ENCODE measurements at places on chromosomes 1 and 21.

DNA sequence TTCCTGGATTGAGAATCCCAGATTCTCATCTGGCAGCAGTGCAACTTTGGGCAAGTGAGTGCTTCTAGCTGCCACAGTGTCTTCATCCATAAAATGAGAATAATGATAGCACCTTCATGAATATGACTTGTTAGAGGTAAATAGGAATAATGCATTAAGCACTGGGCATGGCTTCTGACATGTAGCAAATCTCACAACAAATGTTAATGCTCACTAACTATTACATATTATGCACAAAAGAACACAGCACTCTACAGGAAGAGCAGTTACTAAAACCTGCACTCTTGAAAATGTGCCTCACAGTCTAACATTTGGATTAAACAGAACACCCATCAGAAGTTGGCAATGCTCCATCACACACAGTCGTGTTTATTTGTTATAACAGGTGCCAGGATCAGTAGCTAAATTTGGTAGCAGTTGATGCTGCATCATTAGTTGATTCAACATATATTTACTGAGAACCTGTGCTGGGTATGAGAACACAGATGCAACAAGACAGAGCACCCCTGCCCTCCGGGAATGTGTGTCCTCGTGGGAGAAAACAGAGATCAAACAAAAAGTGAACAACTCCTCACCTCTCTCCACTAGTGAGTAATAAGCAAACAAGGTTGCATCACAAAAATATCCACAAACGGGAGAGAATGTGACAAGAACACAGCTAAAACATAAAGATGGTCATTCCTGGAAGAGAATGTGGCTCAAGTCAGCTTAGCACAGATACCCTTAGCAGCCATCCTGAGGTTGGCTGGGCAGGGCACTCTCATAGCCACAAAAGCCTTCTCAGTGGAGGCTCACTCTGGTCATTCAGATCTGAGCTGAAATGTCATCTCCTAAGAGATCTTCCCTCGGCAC, 26.2 kb upstream of the LBR start:
- DNase-seq, result no peak

DNA sequence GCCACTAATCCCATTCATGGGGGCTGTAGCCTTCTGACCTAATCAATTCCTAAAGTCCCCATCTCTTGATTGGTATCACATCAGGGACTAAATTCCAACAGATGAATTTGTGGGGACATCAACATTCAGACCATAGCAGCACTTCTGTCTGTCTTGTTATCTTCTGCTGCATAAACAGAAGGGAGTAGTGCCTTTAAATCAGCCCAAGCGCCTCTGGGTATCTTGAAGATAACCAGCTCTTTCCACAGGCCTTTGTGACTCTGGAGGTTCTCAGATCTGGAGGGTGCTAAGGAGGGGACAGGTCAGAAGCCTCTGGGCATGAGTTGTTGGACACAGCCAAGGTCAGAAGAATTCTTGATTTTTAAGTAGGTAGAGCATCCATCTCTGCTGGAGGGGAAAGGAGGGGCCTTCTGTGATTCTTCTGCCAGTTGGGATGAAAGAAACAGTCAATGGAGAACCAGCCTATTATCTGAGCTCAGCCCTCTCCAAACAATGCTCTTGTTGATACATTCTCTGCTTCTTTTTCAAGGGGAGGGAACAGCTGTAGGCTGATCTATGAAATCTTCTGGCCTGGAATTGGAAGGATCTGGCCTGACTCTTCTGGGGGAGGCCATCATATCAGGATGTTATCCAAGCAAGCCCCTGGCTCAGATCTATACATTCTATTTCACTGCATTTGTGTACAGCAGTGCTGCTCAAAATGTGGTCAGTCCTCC, 31.3 kb upstream of the LRIG2 start:
- peak; percentile 86 for DNase-seq

DNA sequence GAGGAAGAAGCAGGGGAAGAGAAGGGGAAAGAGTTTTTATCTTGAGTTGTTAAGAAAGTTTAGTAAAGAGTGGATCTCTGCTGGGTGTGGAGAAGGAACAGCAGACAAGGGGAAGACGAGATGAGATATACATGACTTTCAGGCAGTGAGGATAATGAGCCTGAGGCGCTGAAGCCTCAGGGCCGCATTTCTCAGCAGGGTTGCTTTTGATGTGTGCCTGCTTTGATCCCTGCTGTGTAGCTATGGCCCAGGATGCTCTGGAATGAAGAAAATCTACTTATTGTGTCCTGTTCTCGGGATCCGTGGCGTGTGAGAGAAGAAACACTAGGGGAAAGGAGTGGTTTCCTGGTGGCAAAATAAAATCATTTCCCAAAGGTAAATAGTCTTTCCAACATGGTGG, 15.1 kb upstream of the RPE65 start:
- no peak for DNase-seq

DNA sequence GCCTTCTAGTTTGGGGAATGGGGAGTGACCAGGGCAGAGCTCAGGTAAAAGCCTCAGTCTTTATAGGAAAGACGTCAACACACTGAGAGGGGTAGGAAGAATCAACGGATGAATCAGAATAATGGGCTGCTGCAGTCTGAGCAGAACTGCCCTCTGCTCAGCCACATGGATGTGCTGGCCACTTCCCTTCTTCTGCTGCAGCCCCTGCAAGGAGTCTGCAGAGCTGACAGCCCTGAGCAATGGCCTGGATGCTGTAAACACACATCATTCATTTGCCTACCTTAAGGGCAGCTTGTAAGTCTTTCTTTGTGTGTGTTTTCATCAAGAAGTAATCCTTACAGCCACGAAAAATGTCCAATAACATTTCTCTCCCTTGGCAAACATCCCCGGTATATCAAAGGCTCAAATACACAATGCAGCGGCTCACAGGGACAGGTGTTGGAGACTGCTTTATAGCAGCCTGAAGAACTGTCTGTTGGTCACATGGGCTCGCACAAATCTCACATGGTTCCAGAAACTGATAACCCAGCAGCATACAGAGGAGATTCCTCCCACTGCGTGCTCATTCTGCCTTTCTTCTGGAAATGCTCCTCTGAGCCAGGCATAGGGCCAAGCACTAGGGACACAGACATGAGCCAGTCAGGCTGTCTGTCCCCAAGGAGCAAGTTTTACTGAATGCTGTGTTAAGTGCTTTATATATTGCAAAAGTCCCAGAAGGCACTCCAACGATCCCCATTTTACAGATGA, 110.1 kb downstream of the HMGB4 start:
- no peak for DNase-seq

DNA sequence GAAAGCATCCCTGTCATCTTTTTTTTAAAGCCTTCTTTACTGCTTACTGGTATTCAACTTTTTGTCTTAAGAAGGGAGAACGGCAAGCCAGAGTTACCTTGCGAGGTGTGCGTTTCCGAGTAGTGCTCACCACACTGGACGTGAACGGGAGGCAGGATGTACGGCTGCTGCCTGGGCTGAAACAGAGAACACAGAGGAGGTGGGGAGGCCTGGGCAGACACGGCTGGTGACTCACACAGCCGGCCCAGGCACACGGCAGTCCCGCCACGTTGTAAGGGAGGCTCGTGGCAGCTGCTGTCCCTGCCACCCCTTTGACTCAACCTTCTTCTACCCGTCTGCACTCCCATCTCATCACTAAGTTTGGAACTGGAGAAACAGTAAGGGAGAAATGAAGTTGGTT, 105.8 kb downstream of the SMYD2 start:
- DNase-seq, result no peak

GRCh38 chr1:177106614-177107365, 57.7 kb downstream of the ASTN1 start:
- no peak for DNase-seq

DNA sequence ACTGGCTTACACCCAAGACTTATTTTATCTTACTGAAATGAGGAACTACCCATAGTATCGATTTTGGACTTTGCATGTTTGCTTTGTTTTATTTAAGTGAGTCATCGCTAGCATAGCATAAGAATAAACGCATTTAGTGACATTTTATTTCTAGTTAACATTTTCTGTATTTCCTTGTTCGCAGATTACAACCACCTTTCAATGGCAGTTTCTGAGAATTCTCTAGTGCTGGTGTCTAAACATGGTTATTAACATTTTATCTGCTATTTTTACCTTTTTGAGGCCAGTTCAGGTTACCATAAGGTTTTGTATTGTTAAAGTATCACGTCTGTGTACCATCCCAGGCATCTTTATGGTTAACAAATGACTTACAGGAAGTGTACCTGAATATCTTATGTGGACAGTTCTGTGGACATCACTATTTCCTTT, 24.5 kb downstream of the EEIG2 start:
- DNase-seq, result no peak

- no peak for DNase-seq
These were observed 52.6 kb downstream of the AHDC1 start for GRCh38 chr1:27551170-27551952.

DNA sequence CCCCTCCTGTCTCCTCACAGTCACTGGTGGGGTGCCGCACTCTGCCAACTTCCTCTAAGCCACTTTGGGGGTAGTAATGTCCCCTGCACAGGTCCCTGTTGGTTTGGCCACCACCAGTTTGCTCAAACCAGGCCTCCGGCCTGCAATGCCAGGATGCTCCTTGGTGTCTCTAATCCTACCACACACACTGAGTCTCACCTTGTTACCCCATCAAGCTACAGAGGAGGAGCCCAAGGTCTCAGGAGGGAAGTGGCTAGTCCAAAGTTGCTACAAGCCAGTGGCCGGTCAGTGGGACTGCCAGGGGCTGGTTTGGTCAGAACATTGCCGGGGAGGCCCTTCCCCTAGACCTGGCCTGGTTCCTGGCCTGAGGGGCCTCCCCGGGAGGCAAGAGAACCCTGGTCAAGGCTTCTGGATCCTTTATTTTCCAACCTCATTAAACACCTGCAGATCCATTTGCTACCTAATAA, 21.5 kb upstream of the LRP8 start:
- DNase-seq, result no peak

DNA sequence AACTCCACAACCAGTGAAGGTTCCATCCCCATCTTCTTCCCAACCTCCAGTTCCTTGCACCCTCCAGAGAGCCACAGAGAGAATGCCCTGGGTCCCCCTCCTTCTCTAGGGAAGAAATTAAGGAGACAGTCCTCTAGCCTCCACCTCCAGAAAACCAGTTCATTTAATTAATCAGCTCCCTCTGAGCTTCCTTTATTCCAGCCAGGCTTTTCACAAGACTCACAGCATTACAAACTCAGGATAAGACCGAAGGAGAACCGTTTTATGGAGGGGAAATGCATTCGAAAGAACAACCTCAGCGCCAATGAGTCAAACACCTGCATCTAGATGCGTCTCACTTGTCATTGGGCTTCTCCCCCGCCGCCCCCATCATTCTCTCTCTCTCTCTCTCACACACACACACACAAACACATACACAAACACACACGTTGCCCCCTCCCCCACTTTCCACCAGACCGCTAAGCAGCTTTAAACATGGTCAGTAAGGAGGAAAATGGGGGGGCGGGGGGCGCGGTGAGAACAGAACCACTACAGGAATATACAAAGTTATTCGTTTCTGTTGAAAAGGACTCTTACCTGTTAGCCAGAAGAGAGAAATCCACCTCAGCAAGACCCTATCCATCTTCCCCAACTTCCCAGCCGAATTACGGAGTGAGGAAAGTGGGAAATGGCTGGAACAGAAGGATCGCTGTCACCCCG, 544 bp downstream of the ILDR2 start:
- no peak for DNase-seq

GRCh38 chr21:26011292-26011940, 159.2 kb downstream of the APP start:
- DNase-seq, result no peak

GRCh38 chr1:34263406-34263805, 86.7 kb downstream of the C1orf94 start:
- DNase-seq, result no peak

DNA sequence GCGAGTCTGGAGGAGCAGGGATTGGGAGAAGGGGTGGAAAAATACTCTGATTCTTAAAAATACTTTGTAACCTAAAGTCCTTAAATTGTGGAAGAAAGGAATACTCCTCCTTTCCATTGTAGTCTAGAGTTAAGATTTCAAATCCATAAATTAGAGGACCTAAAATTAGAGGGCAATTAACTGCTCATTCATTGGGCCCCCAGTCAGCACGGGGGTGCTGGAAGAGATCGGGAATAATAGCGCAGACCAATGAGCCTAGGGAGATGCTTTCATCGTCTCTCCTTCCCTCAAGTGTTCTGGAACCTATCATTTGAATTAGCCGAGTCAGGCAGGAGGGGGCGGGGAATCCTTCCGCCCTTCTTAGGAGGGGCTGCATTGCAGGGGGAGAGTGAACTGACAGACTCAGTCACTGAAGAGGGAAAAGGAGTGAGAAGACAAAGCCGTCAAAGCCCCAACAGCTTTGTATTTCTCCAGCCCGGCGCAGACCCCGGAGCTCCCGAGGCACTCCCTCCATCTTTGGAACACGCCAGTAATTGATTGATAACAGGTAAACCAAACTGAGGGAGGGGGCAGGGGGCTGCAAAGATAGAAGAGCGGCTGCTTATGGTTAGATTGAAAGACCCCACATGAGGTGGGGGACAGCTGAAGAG, at the start of gene MLLT11:
TSS of gene MLLT11 (plus strand) at position 391 of the 650 bp plus-strand sequence. CDS start 6,828 bp downstream, outside the sequence.
- peak; percentile 56 for DNase-seq

- peak; percentile 79 for DNase-seq
These were observed 957 bp downstream of the EPS15 start for GRCh38 chr1:51518033-51518585.

- no peak for DNase-seq
These were observed 9.5 kb downstream of the GPR137B start for GRCh38 chr1:236151739-236152424.

GRCh38 chr1:27348861-27349783, 7.3 kb downstream of the SYTL1 start:
- no peak for DNase-seq

GRCh38 chr1:63835128-63835527, 61.3 kb downstream of the ROR1 start:
- DNase-seq, result no peak

- no peak for DNase-seq
These were observed 1.9 kb downstream of the RGS18 start for GRCh38 chr1:192160196-192160595.

GRCh38 chr1:114345930-114346479, 165.0 kb downstream of the TRIM33 start:
- no peak for DNase-seq

Data from erythroblast (primary cell).